GDM1 (cell line): ENCODE measurements at places on chromosomes 6 and 20.

- no peak for DNase-seq
Observed at GRCh38 chr6:35128496-35128895, 12.6 kb downstream of the TCP11 start.

DNA sequence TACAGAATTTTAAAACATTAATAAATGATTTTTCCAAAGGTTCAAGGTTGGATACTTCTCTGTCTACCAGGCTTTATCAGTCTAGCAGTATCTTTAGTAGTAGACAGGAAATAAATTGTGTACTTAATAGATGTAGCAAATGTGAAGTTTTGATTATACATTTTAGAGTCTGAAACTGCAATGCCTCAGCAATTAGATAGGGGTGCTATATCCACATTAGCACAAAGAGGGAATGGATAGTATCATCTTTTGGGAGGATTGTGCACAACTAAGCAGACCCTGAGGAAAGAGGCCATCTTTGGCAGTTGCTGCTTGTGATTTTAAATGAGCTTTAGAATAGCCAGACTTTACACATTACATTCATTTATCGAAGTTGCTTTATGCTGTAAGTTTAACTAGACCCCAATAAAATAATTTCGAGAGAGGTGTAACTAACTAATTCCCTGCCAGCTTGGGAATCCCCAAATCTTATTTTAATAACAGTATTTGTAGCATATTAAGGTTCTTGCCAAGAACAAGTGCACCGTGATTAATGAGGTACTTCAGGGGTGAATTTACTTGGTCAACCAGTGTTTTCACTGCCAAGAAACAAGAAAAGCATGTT lies 2.8 kb downstream of the KCNQ5 start:
- DNase-seq: peak; percentile 26

- no peak for DNase-seq
Observed at GRCh38 chr6:132063738-132064137, 112.6 kb upstream of the CCN2 start.

DNA sequence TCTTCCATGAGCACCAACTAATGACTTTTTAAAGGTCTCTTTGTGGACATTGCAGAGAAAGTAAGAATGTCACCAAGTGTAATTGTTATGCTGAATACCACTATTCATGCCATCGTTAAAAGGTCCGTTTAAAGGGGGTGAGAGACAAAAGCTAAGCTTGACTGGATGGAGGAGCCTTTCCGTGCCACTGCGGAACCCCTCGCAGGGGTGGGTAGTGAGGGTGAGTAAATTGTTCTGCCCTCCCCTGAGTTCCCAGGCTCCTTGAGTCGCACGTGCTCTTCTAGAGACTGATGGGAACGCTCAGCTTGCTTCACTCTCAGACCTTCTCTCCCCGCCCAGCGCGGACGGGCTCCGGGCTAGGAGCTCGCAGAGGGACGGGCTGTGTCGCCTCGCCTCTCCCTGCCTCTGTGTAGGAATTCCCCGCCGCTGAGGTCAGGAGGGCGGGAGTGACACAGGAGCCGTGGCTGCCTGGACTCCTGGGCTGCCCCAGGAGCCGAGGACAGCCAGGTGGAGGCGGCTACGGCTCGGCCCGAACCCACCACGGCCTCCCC lies 314.8 kb upstream of the QKI start:
- no peak for DNase-seq

GRCh38 chr6:17994019-17994418 lies 6.6 kb upstream of the KIF13A start:
- DNase-seq: no peak

DNA sequence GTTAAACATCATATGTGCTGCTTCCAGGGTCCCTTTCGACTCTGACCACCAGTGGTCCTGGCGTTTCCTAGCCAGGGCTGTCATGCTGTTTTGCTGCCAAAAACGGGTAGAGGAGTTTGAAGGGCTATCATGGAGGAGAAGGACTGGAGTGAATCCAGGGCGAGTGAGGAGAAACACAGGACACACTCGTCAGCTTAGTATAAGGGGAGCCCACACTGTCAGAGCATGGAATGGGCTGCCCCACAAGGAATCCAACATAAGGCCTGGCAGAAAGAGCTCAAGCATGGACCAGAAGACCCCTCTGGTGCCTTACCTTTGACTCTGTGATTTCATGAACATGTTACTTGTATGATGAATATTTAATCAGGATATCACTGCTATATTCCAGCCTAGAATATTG lies 247.2 kb downstream of the NRN1 start:
- DNase-seq: no peak

DNA sequence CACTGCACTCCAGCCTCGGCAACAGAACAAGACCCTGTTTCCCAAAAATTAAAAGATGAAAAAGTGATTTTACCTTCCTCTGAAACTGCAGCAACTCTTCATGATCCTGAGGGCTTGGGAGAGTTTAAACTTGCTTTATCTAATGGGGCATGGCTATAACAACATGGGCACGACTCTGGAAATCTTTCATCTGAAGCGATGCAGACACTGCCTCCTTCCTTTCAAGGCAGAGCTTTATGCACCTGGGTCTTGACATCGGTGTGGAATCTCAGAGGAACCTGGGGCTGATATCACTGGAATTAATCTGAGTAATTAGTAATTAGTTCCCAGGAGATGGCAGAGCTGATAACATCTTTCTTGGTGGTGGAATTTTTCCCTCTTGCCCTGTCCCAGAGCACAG lies 52.1 kb downstream of the EDN3 start:
- DNase-seq: no peak

- no peak for DNase-seq
Observed at GRCh38 chr6:141932685-141933084, 200.0 kb upstream of the GJE1 start.

DNA sequence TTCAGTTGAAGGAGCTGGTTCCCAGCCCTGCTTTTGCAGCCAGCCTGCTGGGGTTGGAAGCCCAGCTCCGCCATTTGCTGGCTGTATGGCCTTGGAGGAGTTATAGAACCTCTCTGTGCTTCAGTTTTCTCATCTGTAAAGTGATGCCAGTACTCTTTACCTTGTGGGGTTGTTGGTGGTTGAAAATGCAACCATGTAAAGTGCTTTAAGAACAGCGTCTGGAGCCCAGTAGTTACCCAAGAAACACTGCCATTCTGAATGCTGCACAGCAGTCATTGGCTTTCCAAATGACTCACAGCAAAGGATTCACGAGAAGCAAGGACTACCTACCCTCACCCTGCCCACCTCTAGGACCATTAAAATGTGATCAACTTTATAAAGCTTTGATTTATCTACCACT lies 154.4 kb downstream of the F13A1 start:
- DNase-seq: no peak

DNA sequence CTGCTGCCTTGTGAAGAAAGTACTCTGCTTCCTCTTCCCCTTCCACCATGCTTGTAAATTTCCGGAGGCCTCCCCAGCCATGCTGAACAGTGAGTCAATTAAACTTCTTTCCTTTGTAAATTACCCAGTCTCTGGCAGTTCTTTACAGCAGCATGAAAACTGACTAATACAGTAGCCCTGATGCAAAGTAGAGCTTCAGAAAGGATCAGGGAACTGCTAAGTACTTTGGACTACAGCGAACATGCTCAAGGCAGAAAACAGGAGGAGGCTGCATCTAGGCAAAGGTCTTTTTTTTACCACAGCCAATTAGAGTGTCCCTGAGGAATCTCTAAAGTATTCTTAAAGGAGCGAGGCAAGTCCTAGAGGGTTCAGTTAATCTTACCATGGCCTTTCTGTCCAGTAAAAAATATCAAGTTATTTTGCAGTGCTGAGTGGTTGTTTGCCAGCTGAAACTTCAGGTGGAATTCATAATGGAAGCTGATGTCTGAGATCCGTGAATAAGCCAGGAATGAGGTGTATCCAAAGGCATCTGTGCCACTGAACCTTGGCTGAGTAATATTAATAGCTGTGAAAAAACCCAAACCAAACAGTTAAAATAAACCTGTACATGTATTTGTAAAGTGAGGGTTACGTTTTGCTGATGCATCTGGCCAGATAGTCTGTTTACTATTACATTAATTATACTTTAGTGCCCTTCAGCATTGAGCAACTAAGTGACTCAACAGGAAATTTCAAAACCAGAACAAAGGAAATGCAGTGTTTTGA lies 170.4 kb downstream of the PHF3 start:
- no peak for DNase-seq

GRCh38 chr6:118135371-118135770 lies 228.3 kb downstream of the SLC35F1 start:
- no peak for DNase-seq

GRCh38 chr6:34496103-34496685 lies 30.3 kb downstream of the PACSIN1 start:
- no peak for DNase-seq

DNA sequence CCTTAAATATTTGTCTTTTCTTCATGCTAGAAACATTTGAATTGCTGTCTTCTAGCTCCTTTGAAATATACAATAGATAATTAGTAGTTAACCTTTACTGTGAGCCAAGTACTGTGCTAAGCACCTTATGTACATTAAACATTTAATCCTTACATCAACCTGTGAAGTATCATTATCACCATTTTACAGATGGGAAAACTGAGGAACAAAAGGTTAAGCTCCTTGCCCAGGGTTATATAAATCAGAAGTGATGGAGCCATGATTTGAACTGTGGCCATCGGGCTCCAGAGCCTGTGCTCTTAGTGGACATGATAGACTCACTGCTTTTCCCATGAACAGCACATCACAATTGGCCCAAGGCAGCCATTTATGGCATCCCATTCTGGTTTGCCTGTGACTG lies 140.9 kb downstream of the UNC5CL start:
- DNase-seq: no peak

GRCh38 chr6:112286010-112286409 lies 31.6 kb upstream of the LAMA4 start:
- peak; percentile 32 for DNase-seq

DNA sequence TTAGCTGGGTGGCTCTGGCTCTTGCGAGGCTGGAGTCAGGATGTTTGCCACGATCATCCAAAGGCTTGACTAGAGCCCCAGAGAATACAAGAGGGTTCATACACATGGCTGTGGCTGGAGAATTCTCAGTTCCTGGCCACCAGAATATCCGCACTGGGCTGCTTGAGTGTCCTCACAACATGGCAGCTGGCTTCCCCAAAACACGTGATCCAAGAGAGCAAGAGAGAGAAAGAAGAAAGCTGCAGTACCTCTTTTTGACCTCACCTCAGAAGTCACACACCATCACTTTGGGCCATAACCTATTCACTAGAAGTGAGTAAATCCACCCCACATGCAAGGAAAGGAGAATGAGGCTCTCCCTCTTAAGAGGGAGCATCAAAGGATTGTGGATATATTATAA lies 21.5 kb upstream of the BPIFB1 start:
- DNase-seq: no peak

DNA sequence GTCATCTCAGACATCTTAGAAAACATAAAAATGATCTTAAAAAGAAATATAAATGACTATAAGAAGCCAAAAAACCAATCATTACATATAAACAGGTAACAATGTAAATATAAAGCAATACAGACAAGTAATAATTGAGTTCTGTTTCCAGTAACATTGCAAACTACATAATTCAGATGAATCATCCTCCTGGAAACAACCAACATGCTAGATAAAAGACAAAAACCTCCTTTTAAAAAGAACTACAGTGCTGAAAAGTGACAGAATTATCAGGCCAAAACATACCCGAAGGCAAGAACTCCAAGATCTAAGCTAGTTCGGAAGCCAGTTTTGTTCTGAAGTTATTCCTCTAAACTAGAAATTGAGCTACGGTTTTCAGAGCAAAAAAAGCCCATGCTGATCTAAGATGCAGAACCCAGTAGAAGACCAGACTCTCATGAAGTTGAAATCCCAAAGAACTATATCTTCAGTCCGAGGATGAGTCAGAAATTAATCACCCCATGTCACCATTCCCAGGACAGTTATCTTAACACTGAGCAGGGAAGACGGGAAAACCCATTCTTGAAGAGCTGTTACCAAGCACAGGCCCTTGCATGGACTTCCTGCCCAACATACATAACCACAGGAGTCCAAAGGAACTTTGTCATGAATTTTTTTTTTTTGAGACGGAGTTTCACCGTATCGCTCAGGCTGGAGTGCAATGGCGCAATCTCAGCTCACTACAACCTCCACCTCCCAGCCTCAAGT lies 9.8 kb downstream of the PGM3 start:
- no peak for DNase-seq
